ENCODE measurements at places on chromosomes 1 and 21. TPM values are rescaled to one million over a fixed set of nuclear protein-coding genes. Genes with fewer than 3 reads are reported as not detected.

Gene TATDN3
- 21.9 TPM for total RNA-seq

Gene HTR6
- not detected for total RNA-seq

Gene ZNF683
- not detected for total RNA-seq

- H3K27ac ChIP-seq, result no peak within 1 kb of the TSS
- peaks cover 8% of the 10 kb centered on the region for H3K4me1 ChIP-seq
- no peak within 1 kb of the TSS for H3K4me3 ChIP-seq
- peak; percentile 64 for DNase-seq
- no peaks in the 10 kb centered on the region for H3K36me3 ChIP-seq
Observed at GRCh38 chr1:1206376-1206965, at the start of gene TNFRSF18. TSS of gene TNFRSF18 (minus strand) at chr1:1206592. CDS start at chr1:1206571, 21 bp downstream.

GRCh38 chr1:223815865-223816264, 29.9 kb downstream of the TP53BP2 start:
- H3K36me3 ChIP-seq, result peaks cover 32% of the 10 kb centered on the region
- DNase-seq, result no peak
- no peak overlapping the region for H3K27ac ChIP-seq
- no peak overlapping the region for H3K4me3 ChIP-seq
- H3K27me3 ChIP-seq, result no peaks in the 10 kb centered on the region

DNA sequence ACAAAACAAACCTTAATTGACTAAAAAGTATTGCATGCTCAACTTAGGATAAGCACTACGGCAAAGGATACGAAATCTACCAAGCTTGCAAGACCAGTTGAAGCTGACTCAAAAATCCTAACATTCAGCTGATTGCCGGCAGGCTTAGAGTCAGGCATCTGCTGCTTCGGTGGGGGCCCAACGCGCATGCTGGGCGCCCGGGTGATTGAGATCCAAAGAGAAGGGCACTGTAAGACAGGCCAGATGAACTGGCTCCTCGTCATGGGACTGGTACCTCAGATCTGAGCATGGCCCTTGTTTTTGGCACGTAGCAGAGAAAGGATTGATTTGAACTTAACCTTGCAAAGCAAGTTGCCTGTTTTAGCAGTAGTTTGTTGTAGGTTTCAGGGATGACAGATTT, 86.6 kb downstream of the PRDM2 start:
- peaks cover 66% of the 10 kb centered on the region for H3K36me3 ChIP-seq
- H3K27ac ChIP-seq, result no peak overlapping the region
- DNase-seq, result no peak
- H3K27me3 ChIP-seq, result no peaks in the 10 kb centered on the region

GRCh38 chr1:192557841-192558595, 17.6 kb upstream of the RGS1 start:
- no peak for DNase-seq
- no peak overlapping the region for H3K4me3 ChIP-seq
- no peaks in the 10 kb centered on the region for H3K4me1 ChIP-seq

DNA sequence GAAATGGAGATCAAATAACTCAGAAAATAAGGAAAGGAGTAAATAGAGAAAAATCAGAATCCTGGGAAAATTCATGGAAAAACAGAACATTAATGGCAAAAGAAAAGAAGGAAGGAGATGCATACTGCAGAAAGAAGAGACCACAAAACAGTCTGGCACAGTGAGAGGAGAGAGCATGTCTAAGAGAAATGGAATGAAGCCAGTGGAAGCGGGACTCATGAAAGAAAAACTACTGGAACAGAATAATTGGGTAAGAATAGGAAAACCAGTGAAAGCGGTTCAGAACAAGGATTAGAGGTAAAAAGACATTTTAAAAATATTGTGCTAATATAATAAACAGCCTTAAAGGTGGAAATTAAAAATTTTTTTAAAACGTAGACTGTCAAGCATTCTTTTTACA, 93.6 kb upstream of the GREM2 start:
- H3K4me3 ChIP-seq, result no peak overlapping the region
- H3K27me3 ChIP-seq, result no peaks in the 10 kb centered on the region
- DNase-seq, result no peak
- no peaks in the 10 kb centered on the region for H3K4me1 ChIP-seq

DNA sequence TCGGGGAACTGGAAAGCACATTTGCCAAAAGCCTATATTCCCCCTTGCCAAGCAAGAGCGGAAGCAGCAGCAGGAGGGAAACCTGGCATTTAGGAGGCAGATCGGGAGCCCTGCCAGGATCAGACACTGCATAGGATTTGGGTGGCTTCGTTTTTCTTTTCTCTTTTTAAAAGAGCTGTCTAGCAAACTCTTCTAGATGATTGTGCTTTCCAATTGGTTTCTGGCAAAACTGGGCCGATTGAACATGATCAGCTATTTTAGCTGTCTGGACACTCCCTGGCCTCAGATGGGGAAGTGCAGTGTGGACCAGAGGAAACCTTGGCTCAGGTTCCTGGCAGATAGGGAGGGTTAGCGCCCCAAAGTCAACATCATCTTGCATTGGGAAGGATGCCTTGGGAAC, 414.0 kb upstream of the KAZN start:
- H3K4me1 ChIP-seq, result no peaks in the 10 kb centered on the region
- no peak overlapping the region for H3K4me3 ChIP-seq
- H3K27ac ChIP-seq, result no peak overlapping the region
- H3K27me3 ChIP-seq, result no peaks in the 10 kb centered on the region

Gene PRDM16
- total RNA-seq, result 14.4 TPM

Gene IVL
- not detected for total RNA-seq

- no peak overlapping the region for H3K4me3 ChIP-seq
- H3K27me3 ChIP-seq, result no peaks in the 10 kb centered on the region
Observed at GRCh38 chr1:215672482-215672881, 105.4 kb downstream of the KCTD3 start.

Gene C8A
- total RNA-seq, result not detected

Gene ATAD3C
- 0.60 TPM for total RNA-seq

Gene HCRTR1
- 0.30 TPM for total RNA-seq

Gene LEFTY2
- total RNA-seq, result 0.75 TPM

Gene MTF1
- 4.2 TPM for total RNA-seq

Gene CCDC190
- not detected for total RNA-seq

GRCh38 chr21:46000731-46001641, 19.4 kb downstream of the COL6A1 start:
- no peak overlapping the region for H3K4me3 ChIP-seq
- H3K36me3 ChIP-seq, result peaks cover 48% of the 10 kb centered on the region
- H3K4me1 ChIP-seq, result no peaks in the 10 kb centered on the region
- DNase-seq, result peak; percentile 23
- no peak overlapping the region for H3K27ac ChIP-seq

Gene HHIPL2
- total RNA-seq, result not detected

DNA sequence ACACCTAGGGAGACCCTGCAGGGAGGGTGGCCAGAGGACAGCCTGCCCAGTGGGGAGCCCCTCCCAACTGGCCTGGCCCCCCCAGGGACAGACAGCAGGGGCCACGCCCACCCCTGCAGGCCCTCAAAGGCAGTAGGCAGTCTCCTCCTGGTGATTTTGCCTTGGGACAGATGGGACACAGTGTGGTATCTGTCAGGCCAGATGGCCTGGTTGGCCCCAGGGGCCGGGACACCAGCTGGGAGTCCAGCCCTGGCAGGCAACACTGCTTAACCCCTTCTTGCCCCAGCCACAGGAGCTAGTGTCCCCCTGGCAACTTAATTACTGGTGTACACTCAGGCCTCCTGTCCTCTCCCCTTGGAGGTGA, 17.8 kb downstream of the IFFO2 start:
- peaks cover 20% of the 10 kb centered on the region for H3K4me1 ChIP-seq
- DNase-seq, result no peak
- no peak overlapping the region for H3K27ac ChIP-seq

GRCh38 chr1:85580872-85581801, 576 bp downstream of the CCN1 start:
- peak overlapping the region; percentile 92 for H3K27ac ChIP-seq
- peaks cover 27% of the 10 kb centered on the region for H3K36me3 ChIP-seq
- H3K4me1 ChIP-seq, result peaks cover 65% of the 10 kb centered on the region
- no peaks in the 10 kb centered on the region for H3K27me3 ChIP-seq

GRCh38 chr1:246695666-246696065, 28.5 kb upstream of the SCCPDH start:
- no peak overlapping the region for H3K27ac ChIP-seq
- H3K27me3 ChIP-seq, result no peaks in the 10 kb centered on the region
- H3K36me3 ChIP-seq, result no peaks in the 10 kb centered on the region
- no peak for DNase-seq
- no peak overlapping the region for H3K4me3 ChIP-seq

Gene SLC16A4
- total RNA-seq, result 2.3 TPM

DNA sequence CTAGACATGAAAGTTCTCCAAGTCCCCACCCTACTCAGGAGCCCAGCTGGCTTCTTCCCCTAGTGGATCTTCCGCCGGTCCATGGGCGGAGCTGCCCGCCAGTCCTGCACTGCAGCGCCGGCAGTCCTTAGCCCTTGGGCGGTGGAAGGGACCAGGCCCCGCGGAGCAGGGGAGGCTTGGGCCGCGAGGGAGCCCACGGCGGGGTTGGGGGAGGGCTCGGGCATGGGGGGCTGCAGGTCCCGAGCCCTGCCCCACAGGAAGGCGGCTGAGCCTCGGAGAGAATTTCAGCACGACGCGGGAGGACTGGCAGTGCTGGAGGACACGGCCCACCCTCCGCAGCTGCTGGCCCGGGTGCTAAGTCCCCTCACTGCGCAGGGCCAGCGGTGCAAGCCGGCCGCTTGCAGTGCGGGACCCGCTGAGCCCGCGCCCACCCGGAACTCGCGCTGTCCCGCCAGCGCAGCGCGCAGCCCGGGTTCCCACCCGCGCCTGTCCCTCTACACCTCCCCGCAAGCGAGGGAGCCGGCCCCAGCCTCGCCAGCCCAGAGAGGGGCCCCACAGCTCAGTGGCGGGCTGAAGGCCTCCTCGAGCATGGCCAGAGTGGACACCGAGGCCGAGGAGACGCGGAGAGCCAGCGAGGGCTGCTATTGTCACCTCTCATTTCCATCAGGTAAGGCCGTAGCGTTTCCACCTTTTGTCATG, 1398.6 kb downstream of the MRPL39 start:
- no peaks in the 10 kb centered on the region for H3K36me3 ChIP-seq
- no peaks in the 10 kb centered on the region for H3K27me3 ChIP-seq
- peak; percentile 47 for DNase-seq
- no peaks in the 10 kb centered on the region for H3K4me1 ChIP-seq
- no peak overlapping the region for H3K27ac ChIP-seq

Gene FAM167B
- total RNA-seq, result 13.7 TPM

DNA sequence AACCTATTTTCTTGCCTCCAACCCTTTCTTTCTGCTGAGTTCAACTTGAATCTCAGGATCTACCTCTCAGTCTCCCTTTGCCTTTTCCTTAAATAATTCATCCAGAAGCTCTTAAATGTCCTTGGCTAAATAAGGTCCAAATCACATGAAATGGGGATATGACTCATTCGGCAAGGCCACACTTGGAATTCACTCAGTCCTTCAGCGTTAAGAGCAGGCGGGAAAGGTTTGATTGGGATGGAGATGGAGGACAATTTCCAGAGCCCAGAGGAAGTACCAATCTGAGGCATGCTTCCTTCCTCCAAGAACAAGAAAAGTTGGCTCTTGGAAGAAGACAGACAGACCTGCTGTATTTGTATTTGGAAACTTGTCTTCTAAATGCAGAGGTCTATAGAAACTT, 128.5 kb downstream of the PROX1 start:
- no peak overlapping the region for H3K4me3 ChIP-seq
- no peak overlapping the region for H3K27ac ChIP-seq
- DNase-seq, result no peak
- no peaks in the 10 kb centered on the region for H3K27me3 ChIP-seq

- H3K27me3 ChIP-seq, result no peaks in the 10 kb centered on the region
- no peak overlapping the region for H3K4me3 ChIP-seq
- no peaks in the 10 kb centered on the region for H3K4me1 ChIP-seq
- no peak overlapping the region for H3K27ac ChIP-seq
- H3K36me3 ChIP-seq, result no peaks in the 10 kb centered on the region
Observed at GRCh38 chr1:159867664-159868026, 5.2 kb upstream of the VSIG8 start.

Gene TMPRSS3
- 0.59 TPM for total RNA-seq

- no peak for DNase-seq
- H3K27me3 ChIP-seq, result no peaks in the 10 kb centered on the region
- H3K4me1 ChIP-seq, result peaks cover 5% of the 10 kb centered on the region
- no peak overlapping the region for H3K27ac ChIP-seq
- H3K4me3 ChIP-seq, result no peak overlapping the region
Observed at GRCh38 chr1:183792300-183792699, 12.6 kb upstream of the RGL1 start.

Gene CD1D
- total RNA-seq, result 2.6 TPM

DNA sequence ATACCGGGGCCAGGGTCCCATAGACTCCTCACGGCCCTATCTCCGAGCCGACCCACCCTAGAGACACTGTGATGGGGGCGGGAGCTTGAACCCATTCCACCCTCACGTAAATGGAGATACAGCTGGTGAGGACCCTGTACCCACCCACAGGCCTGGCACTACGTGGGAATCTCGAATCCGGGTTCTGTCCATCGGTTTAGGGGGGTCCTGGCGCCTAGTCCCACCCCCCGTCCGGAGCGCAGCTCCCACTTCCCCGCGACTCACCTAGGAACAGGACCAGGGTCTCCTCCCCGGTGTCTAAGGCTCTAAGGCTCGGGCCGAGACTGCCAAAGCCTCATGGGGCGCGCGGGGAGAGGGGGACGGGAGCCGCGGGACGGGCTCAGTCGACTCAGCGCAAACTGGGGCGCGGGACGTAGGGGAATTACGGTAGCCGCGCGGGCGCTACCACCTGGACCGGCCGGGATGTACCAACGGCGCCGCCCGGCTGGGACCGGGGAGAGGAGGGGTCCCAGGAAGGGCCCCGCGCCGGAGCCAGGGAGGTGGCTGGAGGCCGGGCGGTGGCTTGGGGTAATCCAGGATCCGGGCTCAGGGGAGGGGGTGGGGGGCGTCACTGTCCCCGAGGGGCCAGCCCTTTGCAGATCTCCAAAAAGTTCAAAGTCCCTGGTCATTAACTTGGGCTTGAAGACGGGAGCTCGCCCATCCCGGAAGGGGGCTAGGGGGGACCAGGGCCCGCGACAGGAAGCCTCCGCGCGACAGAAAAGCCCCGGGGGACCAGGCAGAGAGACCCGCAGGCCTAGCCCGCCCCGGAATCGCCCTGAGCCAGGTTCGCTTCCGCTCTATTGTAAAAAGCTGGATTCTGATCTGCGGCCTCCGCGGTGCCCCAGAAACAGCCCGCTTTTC, 1.0 kb downstream of the PLEKHG5 start:
- H3K4me1 ChIP-seq, result peaks cover 41% of the 10 kb centered on the region
- H3K36me3 ChIP-seq, result no peaks in the 10 kb centered on the region
- peak overlapping the region; percentile 69 for H3K4me3 ChIP-seq
- H3K27me3 ChIP-seq, result peaks cover 8% of the 10 kb centered on the region
- H3K27ac ChIP-seq, result peak overlapping the region; percentile 81

DNA sequence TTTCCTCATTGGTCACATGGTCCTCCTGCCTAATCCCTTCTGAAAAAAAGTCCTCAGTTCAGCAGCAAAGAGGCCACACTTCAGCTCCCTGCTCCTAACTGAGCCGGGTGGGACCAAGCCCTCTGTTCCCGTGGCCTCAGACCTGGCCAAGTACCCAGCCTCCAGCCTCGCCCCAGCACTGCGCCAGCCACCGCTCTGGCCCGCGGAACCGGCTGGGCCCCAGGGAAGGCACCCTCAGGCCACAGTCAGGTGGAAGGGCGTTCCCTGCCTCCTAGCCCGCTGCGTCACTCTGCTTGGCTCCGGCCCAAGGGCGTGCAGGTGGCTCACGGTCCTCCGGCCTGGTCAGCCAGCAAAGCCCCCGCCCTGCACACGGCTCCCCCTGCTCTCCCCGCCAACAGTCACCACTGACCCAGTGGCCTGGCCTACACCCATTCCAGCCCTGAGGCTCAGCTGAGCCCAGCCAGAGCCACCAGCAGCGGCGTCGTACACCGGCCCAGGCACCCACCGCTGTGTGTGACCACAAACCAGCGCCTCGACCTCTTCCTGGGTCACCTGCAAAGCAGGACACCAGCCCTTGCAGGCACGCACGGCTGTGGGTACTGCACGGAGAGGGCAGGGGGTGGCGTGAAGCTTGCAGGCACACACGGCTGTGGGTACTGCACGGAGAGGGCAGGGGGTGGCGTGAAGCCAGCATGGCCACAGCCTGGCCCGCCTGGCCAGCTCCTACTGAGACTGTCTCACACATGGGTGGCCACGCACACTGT, 19.4 kb downstream of the NADK start:
- no peaks in the 10 kb centered on the region for H3K27me3 ChIP-seq
- H3K4me1 ChIP-seq, result peaks cover 17% of the 10 kb centered on the region
- peaks cover 83% of the 10 kb centered on the region for H3K36me3 ChIP-seq
- no peak overlapping the region for H3K27ac ChIP-seq
